ENCODE measurements at places on chromosomes 2 and 18.

DNA sequence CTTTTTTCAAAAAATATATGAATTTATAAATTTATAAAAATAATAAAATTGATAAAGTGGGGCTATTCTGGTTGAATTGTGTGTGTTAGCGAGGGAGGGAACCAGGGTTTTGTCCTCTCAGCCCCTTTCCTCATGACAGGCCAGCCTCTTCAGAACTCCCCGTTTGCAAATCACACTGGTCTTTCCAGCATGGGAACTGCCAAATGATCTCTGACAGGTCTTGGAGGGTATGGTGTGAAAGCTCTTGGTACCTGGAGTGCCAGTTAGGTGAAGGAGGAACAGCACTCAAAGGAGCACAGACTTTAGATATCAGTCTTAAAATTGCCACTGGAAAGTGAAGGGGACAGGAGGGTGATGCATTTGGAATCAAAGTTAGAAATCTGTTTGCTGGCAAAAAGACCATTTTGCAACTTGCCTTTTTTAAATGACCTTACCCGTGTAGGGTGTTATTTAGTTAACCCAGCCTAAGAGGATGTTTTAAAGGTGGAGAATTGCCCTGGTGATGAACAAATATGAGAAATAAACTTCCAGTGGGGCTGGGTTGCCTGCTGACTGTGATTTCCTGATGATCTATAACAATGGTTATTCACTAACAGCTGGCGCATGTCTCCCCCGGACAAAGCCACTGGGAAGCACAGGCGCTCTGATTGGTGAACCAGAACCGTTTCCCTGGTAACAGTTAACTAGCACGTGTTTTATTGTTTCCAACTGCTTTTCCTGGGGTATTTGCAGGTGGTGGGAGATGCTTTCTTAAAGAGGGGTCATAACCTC, 85.3 kb upstream of the EFEMP1 start:
- no peak for DNase-seq

GRCh38 chr2:119160361-119160990, 1.9 kb upstream of the C1QL2 start:
- DNase-seq = no peak

DNA sequence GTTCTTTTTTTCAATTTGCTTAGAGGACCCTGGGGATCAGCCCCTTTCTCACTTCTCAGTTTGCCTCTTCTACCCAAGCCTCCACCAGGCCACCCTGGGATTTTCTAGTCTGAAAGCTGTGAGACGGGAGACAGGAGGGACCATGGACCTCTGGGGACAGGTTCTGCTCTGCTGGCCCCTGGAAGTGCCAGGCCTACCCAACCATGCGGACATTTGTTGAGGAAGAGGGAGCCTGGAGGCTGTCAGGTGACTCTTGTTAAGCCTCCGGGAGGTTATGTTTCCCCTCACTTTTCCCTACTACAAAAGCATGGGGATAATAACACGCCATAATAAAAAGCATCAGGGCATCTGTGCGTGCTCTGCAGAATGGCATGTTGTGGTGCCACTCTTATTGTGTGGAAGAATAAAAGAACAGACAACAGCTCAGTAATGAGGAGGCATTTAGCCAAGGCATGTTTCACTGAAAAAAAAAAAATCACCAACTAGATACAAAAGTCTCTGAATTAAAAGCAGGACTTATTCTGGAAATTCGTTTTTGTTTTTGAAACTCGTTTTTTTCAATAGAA, 48.3 kb upstream of the PLA2R1 start:
- no peak for DNase-seq

DNA sequence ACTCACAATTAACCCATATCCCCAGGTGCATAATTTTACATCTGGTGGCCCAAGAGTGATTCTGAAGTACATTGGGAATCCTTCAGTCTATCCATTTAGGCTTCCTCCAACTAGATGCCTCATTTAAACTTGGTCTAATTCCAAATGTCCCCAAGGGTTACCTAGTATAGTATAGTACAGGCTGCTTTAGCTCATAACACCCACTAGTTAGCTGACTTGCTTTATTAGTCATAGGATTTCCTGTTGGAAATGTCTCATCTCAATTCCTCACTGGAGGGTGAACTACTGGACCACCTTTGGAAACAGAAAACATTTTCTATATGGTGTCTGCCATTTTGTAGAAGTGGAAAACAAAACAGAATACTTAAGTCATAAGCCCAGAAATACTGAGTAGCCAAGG, 202.5 kb upstream of the SESTD1 start:
- DNase-seq = no peak

- DNase-seq = no peak
Measured at GRCh38 chr2:85661139-85661858, 6.7 kb downstream of the SFTPB start.

DNA sequence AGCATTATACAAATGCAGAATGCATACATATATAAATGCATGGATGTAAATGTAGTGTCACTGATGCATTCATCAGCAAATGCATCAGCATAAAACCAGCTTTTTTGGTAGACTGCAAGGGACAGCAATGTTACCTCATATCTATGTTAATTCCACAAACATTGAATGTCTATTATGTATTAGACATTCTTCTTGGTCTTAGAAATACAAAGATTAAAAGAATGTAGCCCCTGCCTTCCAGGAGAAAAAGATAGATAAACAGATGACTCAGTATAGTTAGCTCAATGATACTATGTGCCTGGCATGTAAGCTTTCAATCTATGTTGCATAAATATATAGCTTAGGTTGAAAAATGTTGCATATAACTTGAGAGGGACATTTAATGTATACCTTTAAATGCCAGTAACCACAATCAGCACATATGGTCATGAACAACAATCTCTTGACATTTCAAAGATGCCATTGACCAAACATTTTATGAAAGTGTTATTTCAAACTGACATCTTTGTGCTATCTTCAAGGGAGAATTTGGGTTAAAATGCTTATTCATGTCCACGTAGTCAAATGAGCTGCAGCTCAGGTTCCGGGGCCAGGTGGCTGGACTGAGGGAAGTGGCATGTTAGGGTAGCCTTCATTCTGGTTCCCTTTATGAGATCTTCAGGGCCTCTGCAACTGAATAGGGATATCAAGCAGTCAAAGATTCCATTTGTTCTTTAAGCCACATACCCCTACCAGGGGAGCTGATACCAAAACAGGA, 45.2 kb upstream of the GCG start:
- no peak for DNase-seq

GRCh38 chr2:226715347-226715990, 84.2 kb downstream of the IRS1 start:
- DNase-seq = no peak

GRCh38 chr18:69758458-69758857, 189.2 kb downstream of the CD226 start:
- DNase-seq = no peak

DNA sequence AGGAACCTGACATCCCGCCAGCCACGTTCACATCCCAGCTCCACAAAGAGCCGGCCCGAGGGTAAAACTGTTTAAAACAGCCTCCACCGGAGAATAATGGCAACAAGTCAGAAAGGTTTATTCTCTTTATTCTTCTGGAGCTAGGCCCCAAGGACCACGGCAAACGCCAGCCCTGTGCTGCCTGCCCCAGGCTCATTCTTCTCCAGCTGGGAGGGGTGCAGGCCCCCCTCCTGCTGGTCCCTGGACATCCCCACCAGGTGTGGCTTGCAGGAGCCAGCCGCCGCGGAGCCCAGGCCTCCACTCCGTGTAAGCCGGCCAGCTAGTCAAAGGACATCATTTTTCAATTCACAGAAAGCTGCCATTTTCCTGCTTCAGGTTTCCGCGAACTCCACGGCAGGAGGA, 65.8 kb upstream of the SALL3 start:
- no peak for DNase-seq

GRCh38 chr2:152846697-152847470, 128.5 kb downstream of the ARL6IP6 start:
- no peak for DNase-seq

- peak; percentile 29 for DNase-seq
Measured at GRCh38 chr2:99338029-99338585, 918 bp downstream of the EIF5B start.

- no peak for DNase-seq
Measured at GRCh38 chr2:240202586-240202985, 62.1 kb upstream of the OTOS start.

- no peak for DNase-seq
Measured at GRCh38 chr2:46963941-46964673, 48.5 kb upstream of the MCFD2 start.

- DNase-seq = no peak
Measured at GRCh38 chr2:172451923-172452322, 24.5 kb downstream of the ITGA6 start.

DNA sequence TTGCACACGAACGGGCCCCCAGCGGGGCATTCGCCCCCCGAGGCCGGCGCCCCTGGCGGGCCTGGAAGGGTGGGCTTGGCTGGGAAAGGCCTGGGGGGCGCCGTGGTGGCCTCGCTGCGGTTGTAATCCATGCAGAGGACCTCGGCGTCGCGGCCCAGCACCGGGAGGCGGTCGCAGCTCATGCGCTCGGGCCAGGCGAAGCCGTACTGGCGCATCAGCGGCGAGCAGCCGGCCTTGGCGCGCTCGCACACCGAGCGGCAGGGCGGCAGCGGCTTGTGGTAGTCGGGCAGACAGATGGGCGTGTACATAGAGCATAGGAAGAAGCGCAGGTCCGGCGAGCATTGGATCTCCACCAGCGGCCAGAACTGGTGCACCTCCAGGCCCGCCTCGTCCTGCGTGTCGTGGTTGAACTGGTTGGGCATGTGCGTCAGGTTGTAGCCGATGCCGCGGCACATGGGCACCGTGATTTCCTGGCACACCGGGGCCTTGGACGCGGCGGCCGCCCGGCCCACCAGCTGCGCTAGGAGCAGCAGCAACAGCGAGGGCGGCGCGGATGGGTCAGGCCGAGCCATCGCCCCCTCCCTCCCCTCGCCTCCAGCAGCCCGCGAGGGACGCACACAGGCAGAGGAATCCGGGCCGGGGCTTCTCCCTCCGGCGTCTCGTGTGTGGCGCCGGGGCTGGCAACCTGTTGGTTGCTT, 1.4 kb downstream of the FZD5 start:
- DNase-seq = no peak

GRCh38 chr2:224780106-224780505, 63.9 kb upstream of the CCDC195 start:
- DNase-seq = no peak

DNA sequence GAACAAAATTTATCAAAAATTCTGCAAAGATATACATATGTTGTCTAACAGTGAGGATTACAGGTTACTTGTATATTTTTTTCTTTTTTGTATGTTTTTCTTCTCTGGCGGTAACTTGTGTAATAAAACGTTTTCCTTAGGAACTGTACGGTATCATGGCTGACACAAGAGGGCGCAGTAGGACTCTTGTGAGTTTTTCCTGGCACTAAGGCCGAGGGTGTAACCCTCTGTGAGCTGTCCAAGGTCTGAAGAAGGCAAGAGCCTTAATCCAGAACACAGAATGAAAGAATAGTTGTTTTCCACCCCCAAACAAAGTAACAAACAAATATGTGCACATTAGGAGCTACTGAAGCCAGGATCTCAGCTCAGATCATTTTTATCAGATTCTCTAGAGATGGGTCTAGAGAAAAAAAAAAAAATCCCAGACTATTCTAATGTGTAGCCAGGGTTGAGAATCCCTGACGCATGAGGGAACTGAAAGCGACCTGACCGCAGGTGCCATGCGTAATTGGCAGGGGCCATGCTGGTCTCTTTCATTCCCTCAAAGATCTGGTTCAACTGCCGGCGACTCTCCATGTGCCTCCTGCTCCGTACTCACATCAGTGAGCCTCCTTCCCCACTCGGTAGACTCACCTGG, 27.0 kb downstream of the TMEM200C start:
- DNase-seq = no peak

DNA sequence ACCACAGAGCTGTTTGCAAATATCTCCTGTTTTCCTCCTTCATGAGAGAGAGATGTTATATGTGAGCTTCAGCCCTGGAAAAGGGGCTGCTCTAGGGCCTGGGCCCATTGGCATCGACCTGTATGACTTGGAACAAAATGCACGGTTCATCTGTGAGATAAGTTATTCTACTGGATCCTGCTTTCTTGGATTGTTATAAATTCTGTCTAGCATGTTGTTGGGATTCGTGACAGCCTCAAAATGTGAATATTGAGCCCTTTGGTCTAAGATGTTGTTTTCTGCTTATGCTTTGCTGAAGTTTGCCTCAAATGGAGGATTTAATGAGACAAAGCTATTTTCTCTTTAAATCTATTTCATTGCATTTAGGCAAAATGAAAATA, 372.9 kb downstream of the EN1 start:
- no peak for DNase-seq

GRCh38 chr18:55300421-55300935, 287.5 kb downstream of the TCF4 start:
- DNase-seq = no peak

DNA sequence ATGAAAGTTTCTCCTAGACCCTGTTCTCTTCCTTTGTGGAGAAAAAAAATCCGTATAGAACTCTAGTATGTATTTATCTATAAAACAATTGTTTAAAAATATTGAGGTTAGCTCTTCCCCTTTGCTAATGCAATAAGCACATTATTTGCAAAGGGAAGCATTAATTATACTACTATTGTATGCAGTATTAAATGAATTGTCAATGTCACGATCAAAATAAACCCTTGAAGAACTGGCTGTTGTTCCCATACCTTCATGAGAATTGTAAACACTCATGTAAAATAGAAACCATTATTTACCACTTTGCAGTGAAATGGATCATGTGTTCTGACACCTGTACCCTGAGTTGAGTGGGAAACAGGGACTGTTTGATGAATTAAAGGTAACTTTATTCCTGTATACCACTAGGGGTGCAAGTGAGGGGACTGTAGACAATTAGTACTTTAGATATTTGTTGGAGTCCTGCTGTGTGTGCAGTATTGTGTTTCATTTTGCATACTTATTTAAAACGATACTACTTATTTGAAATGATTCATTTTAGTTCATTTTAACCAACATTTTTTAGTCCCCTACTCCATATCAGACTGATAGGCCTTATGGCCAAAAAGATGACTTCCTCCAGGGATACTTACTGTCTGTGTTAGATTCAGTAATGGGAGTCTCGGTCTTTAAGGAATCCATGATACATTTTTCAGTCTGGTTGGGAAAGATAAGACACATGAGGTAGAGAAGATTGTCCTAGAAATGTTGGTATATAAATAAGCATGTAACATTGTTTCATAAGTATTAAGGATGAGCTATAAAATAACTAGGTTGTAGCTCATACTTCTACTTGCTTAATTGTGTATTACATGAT, 7.9 kb downstream of the PKP4 start:
- peak; percentile 49 for DNase-seq

DNA sequence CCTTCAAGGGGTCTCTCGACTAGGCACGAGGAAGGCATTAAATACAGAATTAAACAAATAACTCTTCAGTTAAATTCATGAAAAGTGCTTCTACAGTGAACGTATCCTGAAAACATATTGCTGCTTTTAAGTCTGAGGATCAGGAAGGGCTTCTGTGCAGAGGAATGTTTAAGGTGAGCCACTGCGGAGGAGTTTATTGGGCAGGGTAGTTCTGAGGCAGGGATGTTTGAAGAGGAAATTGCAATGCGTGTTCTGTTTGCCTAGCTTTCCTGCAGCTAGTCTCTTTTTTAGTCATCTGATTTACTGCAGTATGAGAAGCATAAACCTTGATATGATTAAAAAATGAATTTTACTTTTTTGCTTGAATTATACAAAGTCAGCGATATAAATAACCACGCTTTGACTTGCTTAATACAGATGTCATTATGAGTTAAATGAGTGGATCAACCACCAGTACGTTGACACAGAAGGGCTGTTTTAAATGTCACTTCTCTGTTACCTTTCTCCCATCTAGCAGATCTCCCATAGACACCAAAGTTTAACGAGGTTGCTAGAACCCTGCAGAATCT, 98.7 kb downstream of the CTNNA2 start:
- DNase-seq = no peak

- no peak for DNase-seq
Measured at GRCh38 chr2:18180031-18180610, 301.7 kb downstream of the KCNS3 start.

- peak; percentile 51 for DNase-seq
Measured at GRCh38 chr2:29010946-29011345, 29.8 kb downstream of the TOGARAM2 start.

Measured in CD4-positive, alpha-beta T cell treated with Interleukin-4 for 4 hours (primary cell).